Stimulated activated CD8-positive, alpha-beta memory T cell treated with anti-CD3 and anti-CD28 coated beads, Interleukin-4, amount 100 ng/mL, for 4 hours (primary cell): ENCODE measurements at places on chromosomes 2 and 18.

GRCh38 chr2:195741191-195741590 is 84.2 kb downstream of the SLC39A10 start:
- DNase-seq, result no peak

DNA sequence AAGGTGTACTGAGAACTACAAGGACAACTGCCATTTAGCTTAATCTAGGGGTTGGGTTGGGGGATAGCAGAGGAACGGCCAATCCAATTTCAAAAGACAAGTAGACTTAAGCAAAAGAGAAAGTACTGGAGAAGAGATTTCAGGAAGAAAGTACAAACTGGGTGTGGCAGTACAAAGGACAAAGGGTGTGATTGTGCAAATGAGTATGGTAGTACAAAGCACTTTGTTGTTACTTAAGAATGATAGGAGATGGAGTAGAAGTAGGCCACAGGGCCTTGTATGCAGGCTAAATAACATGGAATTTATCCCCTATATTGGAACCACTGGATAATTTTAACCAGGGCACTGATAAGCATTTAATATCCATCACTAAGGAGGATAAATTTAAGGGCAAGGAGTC is 4.7 kb upstream of the ORC2 start:
- no peak for DNase-seq

DNA sequence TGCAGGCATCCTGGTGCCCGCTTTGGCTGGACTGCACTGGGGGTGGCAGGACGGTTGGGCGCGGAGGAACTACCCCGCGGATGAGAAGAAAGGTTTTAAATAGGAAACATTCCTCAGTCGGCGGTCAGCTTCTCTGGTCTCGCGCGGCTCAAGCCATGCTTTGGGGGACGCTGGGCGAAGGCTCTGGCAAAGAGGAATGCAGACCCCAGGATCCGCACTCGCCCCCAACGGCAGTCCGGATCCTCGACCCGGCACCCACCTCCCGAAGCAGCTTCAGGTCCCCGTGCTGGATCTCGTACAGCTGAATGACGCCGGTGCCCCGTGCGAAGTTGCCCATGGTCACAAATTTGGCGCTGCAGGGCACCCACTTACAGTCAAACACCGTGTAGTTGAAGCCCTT is 686 bp upstream of the PNO1 start:
- peak; percentile 1 for DNase-seq

GRCh38 chr18:46641917-46642316 is 15.1 kb downstream of the LOXHD1 start:
- no peak for DNase-seq

DNA sequence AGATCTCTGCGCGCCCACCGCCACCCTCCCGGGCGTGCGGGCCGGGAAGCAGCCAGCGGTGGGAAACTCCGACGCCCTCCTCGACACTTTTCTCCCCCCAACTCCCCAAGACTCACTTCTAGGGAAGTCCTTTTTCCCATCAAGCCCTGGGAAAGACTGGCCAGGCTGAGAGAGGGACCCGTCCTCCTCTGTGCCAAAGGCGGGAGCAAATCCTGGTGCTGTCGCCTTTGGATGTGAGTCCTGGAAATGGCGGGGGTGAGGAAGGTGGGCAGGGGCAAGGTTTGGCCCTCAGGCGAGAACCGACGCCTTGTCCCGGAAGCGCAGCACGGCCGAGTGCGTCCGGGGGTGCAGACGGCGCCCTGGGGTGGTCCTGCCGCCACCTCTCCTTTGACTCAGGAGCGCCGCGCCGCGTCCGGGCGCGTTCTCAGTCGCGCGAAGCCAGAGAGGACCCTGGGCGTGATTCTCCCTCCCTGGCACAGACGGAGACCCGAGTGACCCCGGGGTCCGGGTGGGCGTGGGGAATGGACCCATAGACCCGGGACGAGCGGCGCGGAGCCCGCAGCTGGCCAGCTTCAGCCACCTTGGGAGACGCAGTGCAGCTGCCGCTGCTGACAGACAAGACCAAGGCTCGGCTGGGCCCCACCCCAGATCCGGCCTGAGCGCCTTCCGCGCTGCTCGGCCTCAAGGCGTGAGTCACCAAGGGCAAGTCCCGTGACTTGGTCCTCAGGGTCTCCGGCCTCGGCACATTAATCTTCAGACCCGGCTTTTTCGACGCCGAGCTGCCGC is 3.5 kb upstream of the LBX2 start:
- peak; percentile 35 for DNase-seq

DNA sequence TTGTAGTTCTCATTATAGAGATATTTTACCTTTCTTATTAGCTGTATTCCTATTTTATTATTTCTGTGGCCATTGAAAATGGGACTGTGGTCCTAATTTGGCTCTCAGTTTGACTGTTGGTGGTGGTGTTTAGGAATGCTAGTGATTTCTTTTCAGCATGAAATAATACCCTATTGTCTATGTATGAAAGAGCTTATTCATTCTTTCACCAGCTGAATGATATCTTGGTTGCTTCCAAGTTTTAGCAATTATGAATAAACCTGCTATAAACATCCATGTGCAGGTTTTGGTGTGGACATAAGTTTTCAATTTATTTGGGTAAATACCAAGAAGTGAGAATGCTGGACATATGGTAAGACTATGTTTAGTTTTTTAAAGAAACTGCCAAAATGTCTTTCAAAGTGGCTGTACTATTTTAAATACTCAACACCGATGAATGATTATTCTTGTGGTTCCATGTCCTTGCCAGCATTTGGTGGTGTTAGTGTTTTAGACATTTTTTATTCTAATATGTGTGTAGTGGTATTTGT is 501.6 kb upstream of the GYPC start:
- no peak for DNase-seq

DNA sequence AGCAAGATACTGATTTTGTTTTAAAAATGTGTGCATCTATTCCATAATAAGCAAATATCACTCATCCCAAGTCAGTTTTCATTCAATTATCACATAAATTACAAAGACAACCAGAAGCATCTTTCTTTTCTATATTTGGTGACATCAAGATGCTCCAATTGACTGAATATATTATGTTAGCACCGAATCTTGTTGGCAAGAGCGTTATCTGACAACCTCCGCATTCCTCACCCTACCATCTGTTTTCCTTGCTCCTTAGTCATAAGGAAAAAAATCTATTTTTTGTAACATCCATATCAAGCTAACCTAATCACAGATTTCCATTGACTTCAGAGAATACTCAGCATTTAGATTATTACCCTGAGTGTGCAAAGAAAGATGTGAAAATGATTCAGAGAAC is 212.2 kb upstream of the KYNU start:
- DNase-seq, result no peak

GRCh38 chr2:20977520-20978180 is 66.2 kb downstream of the APOB start:
- DNase-seq, result no peak

- DNase-seq, result no peak
Observed at GRCh38 chr2:3639015-3639630, 18.9 kb upstream of the ALLC start.

DNA sequence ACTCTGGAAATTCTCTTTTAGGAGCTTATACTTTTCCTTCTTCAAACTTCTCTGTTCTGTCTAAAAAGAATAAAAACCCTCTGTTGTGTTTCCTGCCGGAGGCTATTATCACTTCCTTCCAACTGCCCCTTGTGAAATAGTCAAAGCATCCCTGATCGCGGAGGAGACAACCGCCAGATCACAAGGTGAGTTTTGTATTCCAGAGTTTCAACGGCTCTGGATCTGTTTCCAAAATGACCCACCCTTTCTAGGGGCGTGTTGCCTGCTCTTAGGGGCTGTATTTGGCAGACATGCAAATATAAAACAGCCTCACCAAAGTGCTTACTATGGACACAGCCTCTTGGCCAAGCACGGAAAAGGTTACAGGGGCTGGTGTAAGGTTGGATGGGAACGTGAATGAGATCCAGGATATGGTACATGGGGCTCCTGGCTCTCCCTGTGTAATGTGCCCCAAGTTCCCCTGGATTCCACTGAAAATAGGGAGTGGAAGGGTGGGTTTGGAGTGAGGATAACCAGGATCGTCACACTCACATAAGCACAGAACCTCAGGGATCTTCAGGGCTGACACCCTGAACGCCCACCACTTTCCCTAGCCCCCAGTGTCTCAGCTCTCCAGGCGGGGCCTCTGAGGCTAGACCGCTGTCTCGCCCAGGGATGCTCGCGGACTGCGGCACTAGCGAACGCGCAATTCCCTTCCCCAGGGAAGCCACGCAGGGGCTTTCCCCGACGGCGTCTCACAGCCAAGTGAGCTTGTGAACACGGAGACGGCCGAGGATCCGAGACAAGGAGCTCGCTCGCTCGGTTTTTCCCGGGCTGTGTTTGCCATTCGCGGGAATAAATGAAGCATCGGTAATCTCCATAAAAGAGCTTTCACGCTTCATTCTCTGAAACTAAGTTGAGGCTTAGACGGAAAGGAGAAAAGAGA is 14.4 kb downstream of the EN1 start:
- DNase-seq, result no peak

DNA sequence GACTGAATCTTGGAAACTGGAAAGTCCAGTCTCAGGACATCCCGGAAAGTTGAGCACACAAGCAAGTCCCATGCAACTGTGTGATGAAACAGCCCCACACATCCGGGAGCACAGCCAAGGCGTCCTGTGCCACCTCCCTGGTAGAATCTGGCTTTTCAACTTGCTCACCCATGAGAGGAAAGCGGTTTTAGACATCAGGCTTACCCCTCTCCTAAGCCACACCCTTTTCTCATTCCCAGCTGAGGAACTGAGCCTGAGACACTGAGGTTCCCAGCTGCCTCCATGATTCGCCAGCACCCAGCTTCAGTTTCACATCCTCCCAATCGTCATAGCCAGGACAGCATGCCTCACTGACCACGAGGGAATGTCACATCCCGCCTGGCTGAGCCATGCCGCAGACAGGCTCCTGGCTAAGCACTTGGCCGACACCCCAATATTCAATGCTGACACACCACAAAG is 60.3 kb downstream of the STEAP3 start:
- DNase-seq, result no peak

GRCh38 chr2:12514631-12515437 is 201.9 kb upstream of the TRIB2 start:
- DNase-seq, result no peak

DNA sequence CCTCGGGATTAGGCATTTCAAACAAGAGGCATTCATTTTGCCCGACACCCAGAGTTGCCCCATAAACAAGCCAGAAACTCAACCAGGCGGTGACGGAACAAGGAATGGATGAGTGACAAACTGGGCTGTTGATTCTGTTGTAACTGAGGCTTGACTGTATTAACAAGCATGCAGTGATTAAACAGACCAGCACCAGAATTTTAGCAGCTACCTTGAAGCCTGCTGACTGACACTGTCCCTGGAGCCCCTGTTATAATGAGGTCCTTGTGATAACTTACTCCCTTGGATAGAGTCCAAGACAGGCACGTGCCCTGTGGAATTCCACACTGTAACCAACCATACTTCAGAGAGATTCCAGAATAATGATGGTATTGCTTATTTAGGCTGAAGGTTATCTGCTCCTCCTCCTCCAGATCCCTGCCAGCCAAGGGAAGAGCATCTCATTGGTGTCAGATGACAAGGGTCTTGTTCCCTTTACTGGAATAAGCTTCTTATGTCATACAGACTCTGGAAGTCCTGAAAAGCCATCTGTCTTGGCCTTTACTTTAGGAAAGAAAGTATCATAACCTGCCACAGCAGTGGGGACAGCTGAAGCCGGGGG is 97.1 kb upstream of the RMDN2 start:
- no peak for DNase-seq

GRCh38 chr2:235507928-235508327 is 14.1 kb downstream of the AGAP1 start:
- DNase-seq, result no peak

- DNase-seq, result no peak
Observed at GRCh38 chr2:135694711-135695110, 46.9 kb upstream of the UBXN4 start.

- no peak for DNase-seq
Observed at GRCh38 chr2:128692895-128693742, 374.5 kb upstream of the HS6ST1 start.

GRCh38 chr2:134335601-134336000 is 81.7 kb downstream of the MGAT5 start:
- DNase-seq, result no peak

GRCh38 chr18:73296686-73297085 is 428.9 kb upstream of the NETO1 start:
- DNase-seq, result no peak

DNA sequence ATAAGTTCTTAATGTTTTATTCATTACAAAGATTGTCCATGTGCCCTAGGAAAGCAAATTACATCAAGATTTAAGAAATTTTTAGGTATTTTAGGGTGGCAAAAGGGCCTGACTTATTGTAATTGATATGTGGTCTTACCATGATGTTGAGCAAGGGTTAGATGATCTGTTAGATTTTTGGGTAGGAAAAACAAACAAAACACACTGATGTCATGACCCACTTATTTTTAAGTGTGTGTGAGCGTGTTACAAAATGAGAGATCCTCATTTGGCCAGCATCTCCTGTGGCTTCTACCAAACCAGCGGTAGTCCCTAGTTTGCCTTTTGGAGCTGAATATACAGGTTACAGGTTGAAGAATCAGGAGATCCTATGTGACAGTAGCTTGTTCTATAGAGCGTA is 89.8 kb upstream of the ITGB6 start:
- DNase-seq, result no peak

GRCh38 chr2:127388423-127389164 is 819 bp upstream of the MAP3K2 start:
- no peak for DNase-seq

DNA sequence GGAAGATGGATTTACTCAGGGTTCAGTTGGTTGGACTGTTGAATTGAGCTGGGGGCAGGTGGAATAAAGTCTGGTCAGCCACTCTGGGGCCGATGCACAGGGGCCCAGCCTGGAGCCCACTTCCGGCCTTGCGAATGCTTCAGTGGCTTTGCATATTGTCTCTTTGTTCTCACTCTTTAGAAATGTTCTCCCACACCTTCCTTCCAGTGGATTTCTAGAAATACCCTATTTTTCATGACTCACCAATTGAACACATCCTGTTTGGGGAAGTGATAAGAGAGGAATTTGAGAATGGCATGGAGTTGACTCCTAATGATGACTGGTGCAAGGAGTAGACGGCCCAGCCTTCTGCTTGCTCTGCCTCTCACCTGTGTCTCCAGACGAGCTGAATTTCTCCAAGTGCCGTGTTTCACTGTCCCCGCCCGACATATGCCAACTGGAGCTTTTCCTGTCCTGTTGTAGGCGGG is 28.1 kb downstream of the ASAP2 start:
- no peak for DNase-seq

DNA sequence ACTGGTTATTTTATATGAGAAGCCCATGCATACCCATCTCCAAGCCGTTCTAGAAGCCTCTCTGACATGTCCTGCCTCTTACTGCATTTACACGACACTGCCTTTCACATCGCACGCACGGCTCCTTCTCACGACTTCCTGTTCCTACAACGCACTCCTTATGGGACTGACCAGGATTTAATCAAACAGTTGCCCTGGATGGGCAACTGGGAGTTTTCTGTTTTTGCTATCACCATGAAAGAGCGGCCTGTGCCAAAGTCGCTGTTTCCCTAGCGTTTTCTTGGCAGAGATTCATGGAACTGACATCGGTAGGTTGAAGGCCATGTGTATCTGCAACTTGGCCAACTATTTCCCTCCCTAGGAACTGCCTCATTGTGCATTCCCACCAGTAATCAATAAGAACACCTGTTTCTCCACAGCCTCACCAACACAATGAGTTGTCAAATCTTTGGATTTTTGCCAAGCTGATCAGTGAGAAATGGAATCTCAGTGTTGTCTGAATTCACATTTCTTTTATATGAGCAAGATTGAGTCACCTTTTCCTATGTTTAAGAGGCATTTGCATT is 97.2 kb upstream of the OTOS start:
- no peak for DNase-seq
